CD8-positive, alpha-beta memory T cell (primary cell): ENCODE measurements at places on chromosomes 7 and 10.

DNA sequence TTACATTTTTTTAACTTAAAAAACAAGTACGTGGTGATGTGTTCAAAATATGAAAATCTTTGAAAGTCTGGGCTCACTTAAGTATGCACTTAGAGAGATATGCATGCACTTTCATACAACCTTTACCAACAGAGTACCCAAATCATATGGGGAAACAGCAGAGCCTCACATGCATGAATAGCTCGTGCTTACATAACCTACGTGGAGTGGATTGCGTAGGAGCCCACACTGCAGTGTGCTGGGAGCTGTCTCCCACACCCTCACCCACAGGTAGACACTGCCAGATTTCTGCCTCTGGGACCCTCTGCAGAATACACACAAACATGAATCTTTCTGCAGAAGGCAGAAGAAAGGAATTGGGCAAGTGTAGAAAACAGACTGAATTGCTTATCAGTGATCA lies 581 bp downstream of the CLCN1 start:
- DNase-seq, result no peak

GRCh38 chr7:77415823-77416620 lies at the start of gene GSAP:
GSAP (minus strand) TSS chr7:77416349; CDS start chr7:77416321, 28 bp downstream.
- DNase-seq, result peak; percentile 34

DNA sequence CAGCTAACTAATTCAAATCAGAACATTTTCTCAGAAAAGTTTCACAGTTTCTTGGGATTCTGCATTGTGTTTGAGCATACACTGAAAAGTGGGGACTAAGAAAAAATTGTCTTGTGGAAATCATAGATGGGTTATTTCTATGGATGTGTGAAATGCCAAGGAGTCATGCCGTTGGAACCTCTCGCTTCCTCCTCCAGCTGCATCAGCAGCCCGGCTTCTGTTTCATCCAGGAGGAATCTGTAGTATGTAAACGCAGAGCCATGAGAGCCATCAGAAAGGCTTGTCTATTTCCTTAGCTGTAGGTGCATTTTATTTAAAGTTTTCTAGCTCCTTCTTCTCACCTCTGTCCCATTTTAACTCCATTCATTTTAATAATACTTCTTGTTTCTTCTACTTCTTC lies 1144.1 kb downstream of the GATA3 start:
- no peak for DNase-seq

DNA sequence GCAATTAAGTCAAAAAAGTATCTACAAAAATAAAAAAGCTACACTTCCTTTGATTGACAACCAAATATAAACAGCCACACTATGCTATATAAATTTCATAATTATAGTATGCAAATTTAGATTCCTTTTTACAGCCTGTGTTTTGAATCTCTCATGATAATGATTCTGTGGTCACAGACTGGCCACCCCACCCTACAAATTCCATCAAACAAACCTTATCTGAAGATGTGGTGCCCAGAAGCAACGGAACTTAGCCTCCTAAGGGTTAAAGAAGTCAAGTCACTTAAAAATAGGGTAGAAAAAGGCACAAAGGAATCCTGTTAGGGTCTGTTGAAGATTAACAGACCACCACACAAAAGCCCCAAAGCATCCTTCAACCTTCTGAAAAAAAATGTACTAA lies 351.8 kb downstream of the INHBA start:
- no peak for DNase-seq

DNA sequence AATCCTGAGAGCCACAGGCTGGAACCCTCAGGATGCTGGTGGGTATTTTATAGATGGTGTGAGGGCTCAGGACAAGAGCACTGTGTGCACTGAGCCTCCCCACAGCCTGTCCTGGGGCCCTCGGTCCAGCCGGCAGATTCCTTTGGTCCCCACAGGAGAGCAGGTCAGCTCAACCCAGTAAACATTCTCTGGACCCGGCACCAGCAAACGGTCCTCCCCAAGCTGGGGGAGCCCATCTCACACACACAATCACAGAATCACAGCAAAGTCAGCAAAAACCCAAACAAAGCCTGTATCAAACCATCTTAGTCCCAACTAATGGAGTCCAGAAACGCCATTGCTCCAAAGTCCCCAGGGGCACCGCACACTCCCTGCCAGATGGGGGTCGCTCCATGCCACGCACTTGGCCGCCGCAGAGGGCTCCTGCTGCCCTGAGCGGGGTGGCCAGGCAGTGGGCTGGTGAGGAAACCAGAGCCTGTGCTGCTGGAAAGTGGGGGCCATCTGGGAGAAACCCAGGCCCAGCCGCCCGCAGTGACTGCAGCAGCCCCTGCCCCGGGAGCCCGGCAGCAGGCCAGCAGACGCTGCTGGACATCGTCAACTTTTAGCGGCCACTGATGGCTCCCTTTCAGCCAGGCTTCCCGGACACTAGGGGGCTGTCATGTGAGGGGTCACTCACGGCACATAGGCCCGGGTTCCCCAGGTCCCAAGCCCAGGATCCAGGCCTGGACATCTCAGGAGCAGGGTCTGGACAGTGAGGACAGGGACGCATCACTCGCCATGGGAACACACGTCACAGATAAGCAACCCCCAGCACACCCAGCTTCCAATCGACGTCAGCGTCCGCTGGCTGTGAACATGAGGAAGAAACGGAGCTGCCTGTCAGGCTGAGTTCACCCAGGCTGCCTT lies 52.6 kb downstream of the DPYSL4 start:
- DNase-seq, result no peak

DNA sequence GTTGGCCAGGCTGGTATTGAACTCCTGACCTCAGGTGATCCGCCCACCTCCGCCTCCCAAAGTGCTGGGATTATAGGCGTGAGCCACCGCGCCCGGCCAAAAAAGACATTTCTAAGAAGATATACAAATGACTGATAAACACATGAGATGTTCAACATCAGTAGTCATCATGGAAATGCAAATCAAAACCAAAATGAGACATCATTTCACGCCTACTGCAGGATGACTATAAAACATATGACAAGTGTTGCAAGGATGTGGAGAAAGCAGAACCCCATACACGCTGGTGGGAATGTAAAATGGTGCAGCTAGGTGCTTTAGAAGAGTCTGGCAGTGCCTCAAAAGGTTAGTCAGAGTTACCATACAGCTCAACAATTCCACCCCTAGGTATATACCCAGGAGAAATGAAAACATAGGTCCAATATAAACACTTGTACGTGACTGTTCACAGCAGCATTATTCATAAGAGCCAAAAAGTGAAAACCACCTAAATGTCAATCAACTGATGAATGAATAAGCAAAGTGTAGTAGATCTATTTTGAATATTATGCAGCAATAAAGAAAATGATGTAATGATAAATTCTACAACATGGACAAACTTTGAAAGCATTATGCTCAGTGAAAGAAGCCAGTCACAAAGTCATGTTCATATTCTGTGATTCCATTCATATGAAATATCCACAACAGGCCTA lies 24.5 kb downstream of the TMEM209 start:
- DNase-seq, result no peak

DNA sequence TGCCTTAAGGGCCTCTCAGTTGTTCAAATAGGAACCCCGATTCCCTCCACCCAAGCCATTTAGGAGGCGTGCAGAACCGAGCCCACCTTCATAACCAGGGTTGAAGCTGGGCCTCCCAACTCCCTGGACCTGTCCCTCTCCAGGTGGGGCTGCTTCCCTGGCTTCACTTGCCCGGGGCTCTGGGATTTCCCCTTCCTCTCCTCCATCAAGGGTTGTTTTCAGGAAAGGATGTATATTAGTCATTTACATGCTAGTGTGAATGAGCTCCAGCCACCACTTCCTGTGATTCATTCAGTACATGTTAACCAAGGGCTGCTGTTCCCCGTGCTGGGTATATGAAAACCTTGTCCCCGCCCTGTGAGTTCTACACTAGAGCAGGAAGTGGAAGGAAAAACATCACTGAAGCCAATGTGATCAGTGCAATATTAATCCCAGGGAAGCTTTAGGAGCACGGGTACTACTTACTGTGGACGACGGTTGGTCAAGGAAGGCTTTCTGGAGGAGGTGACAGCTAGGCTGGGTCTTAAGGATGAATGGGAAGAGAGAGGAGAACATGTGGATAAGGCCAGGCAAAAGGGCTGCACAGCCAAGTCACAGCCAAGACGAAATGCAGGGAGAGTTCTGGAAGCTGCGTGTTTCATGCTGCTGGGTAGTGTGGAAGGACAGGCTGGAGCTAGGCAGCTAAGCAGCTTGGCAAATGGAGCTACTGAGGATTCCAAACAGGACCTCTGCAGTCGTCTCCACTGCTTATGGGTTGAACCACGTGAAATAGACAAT lies 150.1 kb upstream of the SHH start:
- DNase-seq, result no peak

GRCh38 chr10:24344279-24344678 lies 135.3 kb downstream of the KIAA1217 start:
- no peak for DNase-seq

- no peak for DNase-seq
Measured at GRCh38 chr10:55374060-55374459, 573.0 kb upstream of the PCDH15 start.

DNA sequence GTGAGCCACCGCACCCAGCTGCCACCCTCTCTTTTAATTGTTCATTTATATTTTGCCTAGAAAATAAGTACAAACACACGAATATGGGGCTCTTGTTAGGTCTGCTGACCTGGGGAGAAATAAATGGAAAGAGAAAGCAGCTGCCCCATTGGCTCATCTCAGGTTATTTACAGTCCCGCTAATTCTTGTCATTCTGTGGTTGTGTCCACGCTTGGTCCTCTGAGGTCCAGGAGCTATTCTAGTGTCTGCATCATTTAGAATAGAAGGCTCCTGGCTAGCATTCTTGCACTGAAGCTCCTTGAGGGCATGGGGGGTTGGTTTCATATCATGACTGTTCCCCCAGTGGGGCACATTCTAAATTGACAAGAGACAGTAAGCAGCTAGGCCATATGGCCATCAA lies 128.5 kb downstream of the TACC2 start:
- no peak for DNase-seq

DNA sequence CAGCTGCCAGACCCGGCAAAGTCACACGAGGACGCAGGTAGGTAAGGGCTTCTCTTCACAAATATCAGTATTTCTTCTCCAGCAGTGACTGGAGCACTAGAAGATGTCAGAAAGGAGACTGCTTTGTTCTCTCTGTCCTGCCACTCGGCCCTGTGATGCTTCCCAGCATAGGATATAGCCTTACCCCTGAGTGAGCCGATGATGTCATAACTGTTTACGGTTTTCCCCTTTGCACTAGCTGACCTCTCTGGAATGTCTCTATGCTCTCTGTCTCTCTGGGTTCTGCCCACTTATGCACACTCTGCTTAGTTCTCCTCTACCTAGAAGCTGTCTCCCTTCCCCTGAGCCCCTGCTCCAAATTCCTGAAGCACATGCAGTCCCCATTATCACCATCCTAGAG lies 167.5 kb upstream of the PODXL start:
- no peak for DNase-seq

DNA sequence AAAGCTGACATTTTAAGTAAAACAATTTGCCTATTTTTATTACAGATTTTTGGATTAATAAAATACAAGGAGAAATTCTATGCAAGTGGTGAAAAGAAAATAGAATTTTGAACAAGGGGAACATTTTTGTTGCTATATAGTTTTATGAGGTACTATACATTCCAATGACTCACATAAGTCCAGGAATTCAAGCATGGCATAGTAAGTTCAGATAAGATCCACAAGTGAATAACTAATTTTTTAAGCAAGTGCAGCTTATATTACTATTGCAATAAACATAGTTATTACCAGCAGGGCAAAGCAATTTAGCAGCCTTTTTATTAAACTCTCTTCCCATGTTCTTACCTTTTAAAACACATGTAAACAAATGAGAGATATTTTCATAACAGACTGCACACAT lies 1123.5 kb upstream of the LRRN3 start:
- no peak for DNase-seq

DNA sequence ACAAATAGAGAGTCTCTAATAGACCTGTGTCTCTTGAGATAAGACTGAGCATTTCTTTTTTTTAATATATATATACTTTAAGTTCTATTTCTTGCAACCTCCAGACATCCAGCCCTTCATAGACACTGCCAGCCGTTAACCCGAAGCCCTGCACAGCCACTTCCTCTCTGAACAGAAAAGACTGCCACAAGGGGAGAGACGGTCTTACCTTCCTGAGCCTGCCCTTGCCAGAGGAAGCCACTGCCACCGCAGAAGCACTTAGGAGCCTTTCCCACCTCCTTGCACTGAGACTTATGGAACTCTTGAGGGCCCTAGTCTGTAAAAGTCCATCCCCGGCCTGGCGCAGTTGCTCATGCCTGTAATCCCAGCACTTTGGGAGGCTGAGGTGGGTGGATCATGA lies 31.8 kb upstream of the PRSS1 start:
- peak; percentile 5 for DNase-seq

DNA sequence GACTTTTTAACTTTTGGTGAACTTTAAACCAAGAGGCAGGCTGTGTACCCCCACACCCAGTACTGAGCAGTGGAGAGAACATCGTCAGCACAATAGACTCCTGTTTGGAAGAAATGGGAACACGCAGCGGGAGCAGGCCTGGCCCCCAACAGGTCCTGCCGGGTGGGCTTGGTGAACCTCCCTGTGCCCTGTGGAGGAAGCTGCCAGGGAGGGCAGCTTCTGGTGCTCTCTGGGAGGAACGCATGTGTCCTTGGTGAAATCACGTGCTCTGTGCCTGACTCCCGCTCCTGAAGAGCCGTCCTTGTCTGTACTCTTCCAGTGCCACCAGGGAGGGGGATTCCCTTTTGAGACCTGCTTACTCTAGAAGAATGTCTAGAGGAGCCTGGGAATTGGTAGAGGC lies 31.6 kb downstream of the CHAT start:
- no peak for DNase-seq

GRCh38 chr10:105714728-105715127 lies 1073.6 kb downstream of the SORCS3 start:
- DNase-seq, result no peak

DNA sequence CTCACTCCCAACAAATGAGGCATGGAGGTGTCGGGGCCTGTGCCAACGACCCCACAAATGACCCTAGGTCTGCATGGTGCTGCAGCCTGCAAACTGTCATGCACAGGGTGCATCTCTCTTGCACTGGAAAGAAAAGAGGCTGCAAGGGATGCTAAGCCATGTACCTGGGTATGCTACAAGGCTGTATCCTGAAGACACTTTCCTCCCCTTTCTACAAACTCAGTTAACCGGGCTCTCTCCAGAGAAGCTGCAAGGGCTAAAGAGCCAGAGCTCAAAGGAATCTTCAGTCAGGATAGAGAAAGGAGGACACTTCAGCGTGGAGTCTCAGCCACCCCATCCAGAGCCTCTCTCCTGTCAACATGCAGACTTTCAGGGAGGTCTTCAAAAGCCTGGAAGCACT lies 449.0 kb downstream of the GRID1 start:
- DNase-seq, result no peak

DNA sequence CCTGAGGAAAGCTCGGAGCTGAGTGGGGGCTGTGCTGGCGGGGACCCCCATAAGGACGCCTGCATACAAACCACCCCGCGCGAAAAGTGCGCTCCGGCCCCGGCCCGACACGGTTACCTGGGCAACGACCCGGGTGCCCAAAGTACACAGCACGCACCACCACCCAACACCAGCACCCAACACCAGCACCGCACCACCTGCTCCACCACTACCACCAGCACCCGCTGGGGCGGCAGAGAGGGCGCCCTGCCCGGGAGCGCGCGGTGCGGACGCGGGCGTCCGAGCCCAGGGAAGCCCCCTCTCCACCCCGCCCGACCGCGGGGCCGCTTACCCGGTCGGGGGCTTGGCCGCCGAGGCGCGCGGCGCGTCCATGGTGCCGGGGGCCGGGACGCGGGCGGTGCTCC lies 345 bp downstream of the COBL start:
- no peak for DNase-seq

GRCh38 chr10:11823989-11824346 lies 812 bp downstream of the PROSER2 start:
- no peak for DNase-seq

- DNase-seq, result no peak
Measured at GRCh38 chr10:132591166-132591971, 53.8 kb downstream of the INPP5A start.

GRCh38 chr10:47438857-47439474 lies 44.9 kb downstream of the ANXA8 start:
- no peak for DNase-seq
